M059J (cell line): ENCODE measurements at places on chromosomes 5 and 9. TPM values are rescaled to one million over a fixed set of nuclear protein-coding genes. Genes with fewer than 3 reads are reported as not detected.

DNA sequence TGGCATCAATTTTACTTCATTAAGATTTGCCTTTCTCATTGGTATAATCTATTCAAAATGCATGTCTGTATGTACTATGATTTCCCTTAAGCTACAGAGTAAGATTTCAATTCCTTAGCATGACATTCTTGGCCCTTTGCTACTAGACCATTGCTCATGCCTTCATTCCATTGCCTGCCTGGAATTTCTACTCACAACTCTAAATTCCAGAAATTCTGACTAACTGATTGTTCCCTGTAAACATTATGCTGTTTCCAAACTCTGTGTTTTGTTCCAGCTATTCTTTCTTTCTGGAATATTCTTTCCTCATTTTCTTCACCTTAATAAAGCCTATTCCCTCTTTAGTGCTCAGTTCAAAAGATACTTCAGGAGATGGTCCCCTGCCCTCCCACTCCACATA, 568.8 kb upstream of the SEMA6A start:
- DNase-seq: no peak

- no peak for DNase-seq
These were observed 97.4 kb downstream of the NR3C1 start for GRCh38 chr5:143306040-143306439.

DNA sequence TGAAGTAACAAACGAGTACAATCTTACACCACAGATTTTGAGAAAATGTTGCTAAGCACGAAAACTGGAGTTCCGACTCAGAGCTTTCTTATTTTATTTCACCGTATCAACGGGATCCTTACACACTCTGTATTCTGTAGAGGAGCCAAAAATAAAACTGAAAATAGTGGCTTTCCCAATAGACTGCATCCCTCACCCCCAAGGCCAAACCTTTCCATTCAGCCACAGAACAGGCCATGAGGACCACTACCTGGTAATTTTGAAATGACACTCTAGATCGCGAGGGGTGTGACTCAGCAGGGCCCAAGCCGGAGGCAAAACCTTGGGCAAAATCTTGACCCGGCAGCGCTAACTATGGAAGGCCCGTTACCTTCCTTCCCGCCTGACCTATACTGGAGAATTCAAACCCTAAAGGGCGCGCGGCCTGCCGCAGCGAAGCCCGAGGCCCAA, 432 bp downstream of the HSPA9 start:
- DNase-seq: peak; percentile 52

DNA sequence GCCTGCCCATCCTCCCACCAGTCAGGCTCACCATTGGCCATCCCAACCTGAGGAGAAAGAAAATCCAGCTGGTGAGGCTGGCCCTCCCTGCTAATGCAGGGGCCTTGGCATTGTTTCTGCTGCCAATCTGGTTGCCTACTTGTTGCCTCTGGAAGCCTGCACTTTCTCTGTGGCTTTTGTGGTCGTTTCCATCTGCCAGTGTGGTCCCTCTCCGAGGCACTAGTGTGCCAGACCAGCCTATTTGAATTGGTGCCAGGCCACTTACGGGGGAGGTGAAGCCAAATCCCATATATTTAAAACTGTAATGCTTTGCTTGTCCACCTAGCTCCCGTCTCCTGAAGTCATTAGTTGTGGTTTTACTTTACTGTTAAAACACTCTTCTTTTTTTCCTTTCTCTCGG, 213.4 kb upstream of the ADAMTSL1 start:
- DNase-seq: peak; percentile 95

GRCh38 chr5:114316167-114316566, 45.7 kb upstream of the KCNN2 start:
- DNase-seq: peak; percentile 11

ADGRV1 gene
- total RNA-seq: 0.12 and 0.47 TPM in 2 replicates

- no peak for DNase-seq
These were observed 214.7 kb upstream of the TLX3 start for GRCh38 chr5:171094356-171094755.

ANKRD20A1 gene
- not detected in 2 replicates for total RNA-seq

SPINK4 gene
- total RNA-seq: not detected in 2 replicates

GRCh38 chr9:37617161-37617560, 24.8 kb upstream of the TOMM5 start:
- DNase-seq: no peak

DNA sequence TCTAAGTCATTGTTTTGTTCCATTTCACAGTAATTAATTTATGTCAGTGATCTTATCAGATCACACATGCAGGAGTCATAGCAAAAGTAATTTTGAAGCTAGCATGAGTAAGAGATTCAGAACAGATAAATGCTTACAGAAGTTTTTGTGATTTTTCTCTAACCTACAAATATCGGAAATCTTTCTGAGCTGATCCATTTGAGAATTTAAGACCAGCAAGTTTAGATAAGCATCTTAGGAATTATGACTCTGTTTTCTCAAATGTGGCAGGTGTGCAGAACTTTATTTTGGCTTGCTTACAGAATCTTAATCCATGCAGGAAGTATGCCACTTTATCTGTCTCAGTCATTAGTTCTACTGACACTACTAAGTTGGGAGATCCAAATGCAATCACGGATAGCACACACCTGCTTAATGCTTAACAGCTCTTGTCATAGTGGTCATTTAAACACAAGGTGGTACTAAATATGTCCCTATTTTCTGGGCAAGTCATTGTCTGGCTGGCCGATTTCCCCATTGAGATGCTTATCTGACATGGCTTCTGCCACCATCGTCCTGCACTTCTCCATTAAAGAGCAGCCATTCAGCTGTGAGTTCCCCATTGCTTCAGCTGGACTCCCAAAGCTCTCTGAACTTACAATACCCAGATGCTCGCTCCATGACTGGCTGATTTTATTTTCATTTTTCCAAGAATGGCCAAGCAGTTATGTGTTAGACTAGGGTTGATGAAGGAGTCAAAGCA, 305.4 kb upstream of the NUDT12 start:
- DNase-seq: peak; percentile 79

GRCh38 chr5:115531787-115532367, 12.7 kb downstream of the FEM1C start:
- no peak for DNase-seq

NAA35 gene
- 17.8 and 28.1 TPM in 2 replicates for total RNA-seq

- DNase-seq: no peak
These were observed 4.1 kb upstream of the UBAC1 start for GRCh38 chr9:135965124-135965756.

GRCh38 chr5:15080219-15080618, 208.6 kb upstream of the ANKH start:
- DNase-seq: no peak

DNA sequence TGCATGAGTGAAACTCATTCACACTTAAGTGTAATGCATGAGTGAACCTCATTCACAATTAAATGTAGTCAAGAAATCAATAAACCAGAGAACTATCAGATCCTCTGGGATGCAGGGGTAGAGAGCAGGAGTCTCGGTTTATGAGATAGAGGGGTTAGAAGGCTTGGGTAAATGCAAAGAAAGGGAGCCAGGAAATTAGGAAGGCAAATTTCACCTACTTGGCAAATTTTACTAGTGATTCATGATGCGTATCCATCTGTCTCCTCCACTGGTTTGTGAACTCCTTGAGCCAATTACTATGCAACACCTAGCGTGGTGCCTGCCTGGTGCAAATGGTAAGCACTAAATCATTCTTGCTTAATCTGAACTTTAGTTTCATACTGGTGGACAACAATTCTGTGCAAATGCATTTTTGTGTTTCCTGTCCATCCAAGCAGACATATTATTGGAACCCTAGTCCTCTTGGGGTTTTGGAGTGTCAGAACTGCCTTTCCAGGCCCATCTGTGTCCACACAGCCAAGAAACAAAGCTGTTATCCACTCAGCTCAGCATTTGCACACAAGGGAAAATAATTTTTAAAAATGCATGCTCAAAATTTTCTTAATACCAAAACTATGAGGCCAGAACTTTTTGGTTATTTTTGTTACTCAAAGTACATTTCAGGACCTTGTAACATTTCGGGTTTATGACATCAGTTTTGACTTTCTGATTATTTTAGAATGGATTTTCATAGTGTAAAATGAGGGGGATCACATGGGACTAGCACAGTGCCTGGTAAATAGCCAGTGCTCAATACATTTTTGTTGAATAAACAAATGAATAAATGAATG, 5.2 kb downstream of the HAPLN1 start:
- peak; percentile 24 for DNase-seq

SKP2 gene
- total RNA-seq: 62.7 and 63.6 TPM in 2 replicates

EEIG1 gene
- total RNA-seq: 4.3 and 35.5 TPM in 2 replicates

TMEM252 gene
- total RNA-seq: not detected in 2 replicates

ITK gene
- total RNA-seq: 0.10 TPM in 1 of 2 replicates, not detected in the other

WDR5 gene
- 21.6 and 36.2 TPM in 2 replicates for total RNA-seq

DNA sequence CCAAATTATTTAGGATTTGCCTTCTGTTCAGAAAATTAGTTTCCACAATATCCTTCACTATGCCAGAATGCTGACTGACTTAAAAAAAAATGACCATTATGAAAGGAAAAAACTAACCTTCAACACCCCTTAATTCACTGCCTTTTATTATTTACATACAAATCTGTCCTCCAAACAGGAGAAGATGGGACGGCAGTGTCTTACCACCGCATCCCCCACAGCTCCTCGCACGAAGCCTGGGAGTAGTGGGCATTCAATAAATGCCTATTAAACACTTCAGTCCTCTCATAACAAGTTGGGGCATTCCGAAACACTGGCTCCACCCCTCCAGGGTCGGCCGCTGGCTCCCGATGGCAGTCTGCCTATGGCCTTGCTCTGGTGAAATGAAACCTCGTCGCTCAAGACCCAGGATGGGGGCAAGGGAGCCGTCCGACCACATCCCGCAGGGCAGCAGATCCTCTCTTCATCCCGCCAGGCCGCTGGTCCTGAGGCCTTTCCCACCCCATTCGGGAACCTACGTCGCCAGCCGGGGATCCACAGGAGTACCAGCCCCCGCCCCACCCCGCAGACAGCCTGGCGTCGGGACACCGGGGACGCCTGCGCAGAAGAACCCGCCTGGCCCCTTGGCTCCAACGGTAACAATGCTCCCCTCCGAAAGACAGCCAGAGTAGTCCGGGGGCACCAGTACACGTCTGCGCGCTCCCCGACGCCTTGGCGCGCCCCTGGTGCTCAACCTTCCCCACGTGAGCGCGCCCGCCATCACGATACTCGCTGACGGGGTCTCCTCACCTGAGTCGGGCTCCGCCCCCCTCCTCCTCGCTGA, 613 bp downstream of the ZBTB5 start:
- DNase-seq: no peak

- DNase-seq: no peak
These were observed 49.9 kb downstream of the FGF18 start for GRCh38 chr5:171469326-171469725.

DNA sequence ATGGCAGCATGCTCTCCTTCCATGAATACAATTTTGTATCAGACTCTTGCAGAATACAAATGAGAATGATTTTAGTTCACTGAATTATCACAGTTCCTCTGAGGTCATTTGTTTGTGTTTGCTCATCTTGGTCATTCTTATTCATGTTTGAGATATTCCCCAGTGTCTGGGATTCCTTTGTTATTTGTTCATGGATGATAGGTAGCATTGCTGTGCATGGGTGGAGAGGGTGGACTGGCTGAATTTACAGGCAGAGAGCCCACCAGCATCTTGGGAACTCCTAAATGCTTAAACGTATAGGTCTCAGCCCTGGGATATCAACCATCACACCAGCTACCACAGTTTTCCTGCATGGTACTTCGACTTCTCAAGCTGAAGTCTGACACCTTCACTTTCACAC, 459.8 kb downstream of the CCDC171 start:
- DNase-seq: peak; percentile 66

RNF180 gene
- not detected in 2 replicates for total RNA-seq

ARID3C gene
- not detected in 2 replicates for total RNA-seq

GOLGA2 gene
- total RNA-seq: 82.9 and 119 TPM in 2 replicates

DNA sequence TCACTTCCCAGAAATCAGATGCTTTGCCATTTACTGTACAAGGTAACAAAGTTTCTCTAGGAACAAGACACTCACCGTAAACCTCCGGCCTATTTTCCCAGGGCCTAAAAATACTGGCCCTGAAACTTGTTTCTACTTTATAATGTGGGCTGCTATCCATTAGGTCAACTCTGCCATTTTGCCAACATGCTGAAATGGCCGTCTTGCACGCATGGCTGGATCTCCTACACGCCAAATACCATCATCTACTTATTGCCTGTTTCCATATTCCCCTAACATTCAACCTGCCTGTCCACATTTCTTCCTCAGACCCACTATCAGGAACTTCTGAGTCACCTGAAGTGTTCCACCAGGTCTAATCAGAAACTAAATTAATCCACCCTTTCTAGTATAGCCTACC, 4.7 kb downstream of the TBCA start:
- DNase-seq: no peak

GABRG2 gene
- not detected in 2 replicates for total RNA-seq

DMRT3 gene
- not detected in 2 replicates for total RNA-seq

ARSI gene
- total RNA-seq: 32.7 and 51.2 TPM in 2 replicates

DNA sequence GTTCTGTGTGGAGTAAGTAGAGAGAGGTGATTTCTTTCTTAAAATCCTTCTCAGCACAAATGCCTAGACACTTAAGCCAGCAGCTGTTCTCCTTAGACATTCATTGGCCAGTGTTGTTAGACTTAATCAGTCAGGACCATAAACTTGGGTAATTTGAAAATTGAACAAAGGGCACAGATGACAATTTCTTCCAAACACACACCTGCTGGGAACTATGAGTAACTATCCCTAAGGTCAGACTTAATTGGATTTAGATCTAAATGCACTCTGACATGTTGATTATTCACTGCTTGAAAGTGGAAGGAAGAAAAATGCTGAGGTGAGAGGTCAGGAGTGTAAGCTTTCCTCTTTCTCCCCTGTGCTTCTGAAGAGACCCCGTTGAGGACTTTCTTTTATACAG, 1083.7 kb upstream of the DMAC1 start:
- no peak for DNase-seq

- DNase-seq: peak; percentile 92
These were observed 18.2 kb upstream of the WDR38 start for GRCh38 chr9:124835026-124835557.

DNA sequence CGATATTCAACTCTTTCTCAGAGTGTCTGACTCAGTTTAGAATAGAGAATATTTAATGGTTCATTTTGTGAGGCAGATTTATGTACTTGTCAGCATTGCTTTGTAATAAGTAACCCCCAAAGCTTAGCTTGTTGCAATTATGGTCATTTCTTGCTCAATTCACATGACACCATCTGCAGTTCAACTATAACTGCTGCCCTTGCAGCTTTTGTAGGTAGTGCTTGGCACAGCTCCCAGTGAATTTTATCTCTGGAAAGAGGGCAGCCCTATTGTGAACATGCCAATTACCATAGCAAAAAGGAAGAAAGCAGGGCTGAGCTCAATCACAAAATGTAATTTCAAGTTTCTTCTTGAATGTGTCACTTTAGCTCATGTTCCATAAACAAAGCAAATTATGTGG, 1587.7 kb upstream of the ACO1 start:
- peak; percentile 21 for DNase-seq

MSX2 gene
- total RNA-seq: not detected in 2 replicates

SLC25A48 gene
- total RNA-seq: not detected in 2 replicates
